ENCODE measurements at places on chromosomes 1 and 21. TPM values are rescaled to one million over a fixed set of nuclear protein-coding genes. Genes with fewer than 3 reads are reported as not detected.

VAV3 gene
- 1.5 TPM for total RNA-seq

BRDT gene
- not detected for total RNA-seq

RNASEL gene
- total RNA-seq, result 2.2 TPM

APCS gene
- total RNA-seq, result not detected

C1orf226 gene
- 0.50 TPM for total RNA-seq

PRELP gene
- not detected for total RNA-seq

ACKR1 gene
- total RNA-seq, result not detected

OR10J5 gene
- not detected for total RNA-seq

ADAMTS1 gene
- 0.19 TPM for total RNA-seq

ZNF648 gene
- total RNA-seq, result not detected

OR4F16 gene
- total RNA-seq, result not detected

KCNN3 gene
- total RNA-seq, result 0.02 TPM

WNT4 gene
- 0.17 TPM for total RNA-seq

TEKT2 gene
- total RNA-seq, result not detected

CNKSR1 gene
- total RNA-seq, result 0.33 TPM

TAGLN2 gene
- 1,061 TPM for total RNA-seq

KCNC4 gene
- total RNA-seq, result 4.4 TPM

CYB561D1 gene
- total RNA-seq, result 3.8 TPM

IL12RB2 gene
- not detected for total RNA-seq

CDK18 gene
- 0.82 TPM for total RNA-seq

KPRP gene
- total RNA-seq, result not detected

PM20D1 gene
- total RNA-seq, result not detected

FCRL5 gene
- not detected for total RNA-seq

MCOLN2 gene
- 2.8 TPM for total RNA-seq

OVAAL gene
- 0.12 TPM for total RNA-seq

GUK1 gene
- total RNA-seq, result 147 TPM

MROH9 gene
- total RNA-seq, result not detected

FCRL6 gene
- total RNA-seq, result not detected

LRRC53 gene
- not detected for total RNA-seq

SLAMF8 gene
- total RNA-seq, result not detected

All from A549 treated with CORT108297 at 1 μM for 4 hours (cell line).